ENCODE measurements at places on chromosomes 6 and 20.
A peak's percentile ranks its signal among the peaks of the same experiment; 100 is the strongest.

DNA sequence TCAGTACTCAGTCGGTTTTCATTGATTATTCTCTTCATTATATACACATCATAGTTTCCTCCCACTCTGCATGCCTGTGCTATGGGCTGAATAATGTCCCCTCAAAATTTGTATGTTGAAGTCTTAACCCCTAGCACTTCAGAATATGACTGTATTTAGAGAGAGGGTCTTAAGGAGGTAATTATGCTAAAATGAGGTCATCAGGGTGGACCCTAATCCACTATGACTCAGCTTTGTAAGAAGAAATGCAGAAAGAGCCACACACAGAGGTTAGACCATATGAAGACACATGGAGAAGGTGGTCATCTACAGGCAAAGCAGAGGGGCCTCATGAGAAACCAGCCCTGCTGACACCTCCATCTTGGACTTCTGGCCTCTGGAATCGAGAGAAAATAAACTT is 15.8 kb downstream of the ABHD12 start:
- DNase-seq: no peak

GRCh38 chr6:149852881-149853280 is 11.3 kb downstream of the LRP11 start:
- DNase-seq: no peak

GRCh38 chr20:46523696-46524328 is 10.5 kb upstream of the ZNF334 start:
- DNase-seq: peak; percentile 63

- no peak for DNase-seq
These were observed 49.8 kb downstream of the TSHZ2 start for GRCh38 chr20:53021934-53022333.

DNA sequence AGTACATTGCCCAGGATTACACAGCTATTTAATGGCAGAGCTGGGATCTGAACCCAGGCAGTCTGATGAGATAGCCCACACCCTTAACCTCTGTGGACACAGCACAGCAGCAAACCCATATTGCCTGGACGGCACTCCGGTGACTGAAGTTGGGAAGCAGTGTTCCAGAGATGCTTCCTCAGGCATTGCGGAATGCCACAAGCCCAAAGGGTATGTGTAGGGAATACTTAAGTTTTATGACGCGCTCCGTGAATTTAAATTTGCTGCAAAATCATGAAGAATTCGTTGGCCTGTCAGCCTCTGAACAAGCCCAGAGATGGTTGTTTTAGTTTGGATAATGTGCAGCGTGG is 46.4 kb downstream of the PSMG4 start:
- DNase-seq: no peak

- DNase-seq: no peak
These were observed 28.2 kb upstream of the KCNB1 start for GRCh38 chr20:49510562-49511122.

DNA sequence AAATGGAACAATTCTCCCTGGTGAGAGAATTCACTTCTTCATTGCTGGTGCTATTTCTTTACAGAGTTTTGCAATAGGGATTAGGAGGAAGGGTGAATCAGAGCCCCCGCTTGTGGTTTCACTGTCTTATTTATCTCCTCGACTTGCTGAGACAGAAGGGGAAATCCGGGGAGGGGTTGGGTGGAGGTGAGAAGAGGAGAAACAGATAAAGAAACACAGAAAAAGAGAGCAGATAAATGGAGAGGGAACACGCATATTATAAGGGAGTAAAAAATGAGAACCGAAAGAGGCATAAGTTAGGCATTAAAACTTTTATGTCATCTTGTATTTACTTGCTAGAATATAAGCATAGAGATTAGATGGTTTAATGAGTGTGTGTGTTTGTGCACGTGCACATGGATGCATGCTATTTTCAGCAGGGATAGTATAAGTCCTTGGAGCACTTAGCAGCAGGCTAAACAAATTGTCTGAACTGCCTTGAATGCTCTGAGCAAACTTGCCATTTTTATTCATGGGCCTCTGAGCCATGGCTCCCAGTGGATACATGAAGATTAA is 105.0 kb downstream of the OLIG3 start:
- DNase-seq: peak; percentile 86

DNA sequence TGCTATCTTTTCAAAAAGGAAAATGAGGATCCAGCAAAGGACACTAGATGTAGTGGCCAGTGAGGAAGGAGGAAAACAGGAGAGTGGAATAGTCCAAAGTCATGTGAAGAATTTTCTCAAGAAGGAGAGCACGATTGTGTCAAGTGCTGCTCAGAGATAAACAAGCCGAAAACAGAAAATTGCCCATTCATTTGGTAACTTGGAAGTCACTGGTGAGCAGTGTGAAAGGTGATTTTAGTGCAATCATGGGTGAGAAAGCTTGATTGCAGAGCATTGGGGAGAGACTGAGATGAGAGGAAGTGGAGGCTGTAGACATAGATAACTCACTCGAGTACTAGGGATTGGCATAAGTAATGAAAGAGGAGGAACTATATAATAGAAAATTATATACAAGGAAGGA is 26.0 kb upstream of the PRDM1 start:
- no peak for DNase-seq

DNA sequence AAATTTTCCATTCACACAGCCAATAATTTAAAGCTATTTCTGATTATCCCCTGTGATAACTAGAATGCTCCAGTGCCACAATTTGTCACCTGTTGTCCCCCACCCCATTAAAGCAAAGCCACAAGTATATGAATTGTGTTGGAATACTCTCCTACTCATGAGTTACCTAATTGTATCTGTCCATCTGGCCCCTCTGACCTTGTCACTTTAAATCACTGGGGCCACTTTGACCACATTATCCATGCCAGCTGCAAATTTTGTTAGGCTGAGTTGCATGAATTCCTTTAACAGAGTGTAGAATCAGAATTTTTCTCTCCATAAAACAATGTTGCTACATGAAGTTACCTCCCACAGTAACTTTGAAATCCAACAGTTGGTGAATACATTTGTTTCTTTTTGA is 204.6 kb downstream of the MEI4 start:
- DNase-seq: no peak

DNA sequence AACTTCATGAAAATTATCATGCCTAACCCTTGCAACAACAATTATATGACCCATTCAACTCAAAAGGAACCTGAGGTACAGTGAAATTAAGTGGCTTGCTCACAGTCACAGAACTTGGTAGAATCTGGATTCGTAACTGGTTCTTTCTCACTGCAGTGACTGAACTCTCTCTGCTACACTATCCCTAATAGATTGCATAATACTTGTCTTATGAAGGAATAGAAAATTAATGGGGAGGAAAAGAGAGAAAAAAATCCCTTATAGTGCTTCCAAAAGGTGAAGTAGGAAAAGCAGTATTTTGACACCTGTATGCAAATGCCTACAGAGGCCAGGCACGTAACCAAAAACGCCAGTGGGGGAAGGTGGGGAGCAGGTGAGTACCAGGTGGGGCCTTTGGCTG is 186.6 kb downstream of the LY86 start:
- no peak for DNase-seq

GRCh38 chr20:62396367-62397239 is 9.7 kb downstream of the RPS21 start:
- no peak for DNase-seq

GRCh38 chr6:53070806-53071205 is 5.6 kb downstream of the FBXO9 start:
- no peak for DNase-seq

GRCh38 chr6:43308990-43309477 is 408 bp upstream of the CRIP3 start:
- no peak for DNase-seq

GRCh38 chr6:90712114-90712513 is 125.2 kb upstream of the MAP3K7 start:
- DNase-seq: no peak

DNA sequence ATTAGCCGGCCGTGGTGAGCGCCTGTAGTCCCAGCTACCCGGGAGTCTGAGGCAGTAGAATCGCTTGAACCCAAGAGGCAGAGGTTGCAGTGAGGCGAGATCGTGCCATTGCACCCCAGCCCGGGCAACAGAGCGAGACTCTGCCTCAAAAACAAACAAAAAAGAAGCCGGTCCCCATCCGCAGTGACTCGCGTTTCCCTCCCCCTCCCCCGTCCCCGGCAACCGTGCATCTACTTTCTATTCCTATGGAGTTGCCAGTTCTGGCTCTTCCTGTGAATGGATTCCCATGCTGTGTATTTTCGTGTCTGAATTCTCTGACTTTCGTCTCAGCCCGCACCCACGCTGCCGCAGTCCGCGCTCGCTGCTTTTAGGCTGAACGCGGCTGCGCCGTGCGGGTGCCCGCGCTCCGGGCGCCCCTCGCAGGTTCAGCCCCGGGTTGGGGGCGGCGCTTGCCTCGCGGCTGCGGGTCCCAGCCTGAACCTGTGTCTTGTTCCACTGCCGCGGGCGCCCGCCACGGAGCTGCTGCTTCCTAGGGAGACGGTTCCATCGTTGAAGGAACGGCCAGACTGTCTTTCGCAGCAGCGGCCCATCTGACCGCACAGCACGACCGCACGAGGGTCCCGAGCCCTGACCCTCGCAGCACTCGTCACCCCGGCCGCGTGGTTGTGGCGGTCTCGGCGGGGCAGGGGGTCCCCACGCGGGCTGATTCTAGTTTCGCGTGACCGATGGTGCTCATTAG is 1.1 kb upstream of the MRGBP start:
- DNase-seq: peak; percentile 72

- peak; percentile 5 for DNase-seq
These were observed 87.0 kb upstream of the B3GAT2 start for GRCh38 chr6:71043902-71044301.

DNA sequence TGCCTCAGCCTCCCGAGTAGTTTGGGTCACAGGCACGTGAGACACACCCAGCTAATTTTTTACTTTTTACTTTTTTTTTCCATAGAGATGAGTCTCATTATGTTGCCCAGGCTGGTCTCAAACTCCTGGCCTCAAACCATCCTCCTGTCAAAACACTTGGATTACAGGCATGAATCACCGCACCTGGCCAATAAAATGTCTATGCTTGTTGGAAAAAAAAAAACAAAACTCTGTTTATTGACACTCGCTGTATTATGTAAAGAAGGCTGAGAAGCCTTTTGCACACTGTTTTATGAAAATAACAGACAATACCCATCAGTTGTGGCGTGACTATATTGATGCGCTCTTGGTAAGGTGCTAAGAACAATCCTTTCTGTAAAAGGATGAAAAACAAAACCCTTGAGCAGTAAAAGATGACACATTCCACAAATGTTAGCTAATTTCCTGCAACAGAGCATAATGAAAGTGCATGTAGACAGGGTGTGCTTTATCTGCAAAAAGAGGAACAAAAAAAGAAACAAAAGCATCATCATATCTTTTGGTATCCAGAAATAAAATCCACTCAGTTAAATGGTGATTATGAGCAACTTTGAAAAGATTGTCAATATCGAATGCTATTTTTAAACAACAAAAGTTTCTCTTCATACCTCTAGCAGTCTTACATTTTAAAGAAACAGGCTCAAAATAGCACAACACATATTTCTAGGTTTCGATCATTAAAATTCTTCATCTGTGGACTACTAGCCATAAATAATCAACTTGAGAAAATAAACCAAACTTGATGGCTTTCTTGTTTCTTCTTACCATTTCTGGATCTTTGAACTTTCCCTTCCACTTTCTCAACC is 108.3 kb upstream of the PHACTR1 start:
- peak; percentile 10 for DNase-seq

- DNase-seq: no peak
These were observed 8.4 kb upstream of the TJAP1 start for GRCh38 chr6:43468748-43469681.

DNA sequence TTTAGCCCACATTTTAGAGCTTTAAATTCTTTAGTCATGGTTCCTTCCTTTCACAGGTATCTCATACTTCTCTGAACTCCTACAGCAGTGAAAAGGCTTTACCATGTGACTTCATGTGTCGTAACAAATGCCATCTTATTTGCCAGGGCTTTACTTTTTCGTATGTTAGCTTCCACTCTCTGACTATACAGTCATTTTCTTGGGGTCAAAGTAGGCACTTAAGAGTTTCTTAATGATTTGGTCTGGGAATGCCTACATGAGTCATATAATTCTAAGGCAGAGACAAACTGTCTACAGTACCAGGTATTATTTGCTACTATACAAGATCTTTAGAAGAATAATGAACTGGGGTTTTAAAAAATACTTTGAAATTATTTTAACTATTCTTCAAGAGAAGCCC is 15.0 kb downstream of the RAB23 start:
- DNase-seq: no peak

- no peak for DNase-seq
These were observed 21.9 kb downstream of the ZBTB46 start for GRCh38 chr20:63808964-63809674.

- no peak for DNase-seq
These were observed 235.4 kb downstream of the BTBD9 start for GRCh38 chr6:38404355-38404754.

GRCh38 chr6:32692019-32692418 is 25.6 kb upstream of the HLA-DQB1 start:
- DNase-seq: peak; percentile 54

DNA sequence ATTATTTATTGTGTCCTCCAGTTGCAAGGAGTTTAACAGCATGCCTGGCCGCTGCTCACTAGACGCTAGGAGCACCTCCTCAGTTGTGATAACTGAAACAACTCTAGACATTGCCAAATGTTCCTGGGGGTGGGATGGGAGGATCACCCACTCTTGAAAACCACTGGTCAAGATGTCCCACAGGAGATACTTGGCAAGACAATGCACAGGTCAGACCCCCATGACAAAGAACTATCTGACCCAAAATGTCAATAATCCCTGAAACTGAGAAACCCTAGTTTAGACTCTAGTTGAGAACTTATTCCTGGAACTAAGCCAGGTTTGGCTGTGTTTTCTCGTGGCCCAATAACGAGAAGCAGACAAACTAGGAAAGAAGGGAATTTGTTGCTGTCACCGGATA is 9.5 kb upstream of the FKBPL start:
- DNase-seq: no peak

GRCh38 chr6:109013656-109014305 is 80.9 kb downstream of the SESN1 start:
- no peak for DNase-seq

DNA sequence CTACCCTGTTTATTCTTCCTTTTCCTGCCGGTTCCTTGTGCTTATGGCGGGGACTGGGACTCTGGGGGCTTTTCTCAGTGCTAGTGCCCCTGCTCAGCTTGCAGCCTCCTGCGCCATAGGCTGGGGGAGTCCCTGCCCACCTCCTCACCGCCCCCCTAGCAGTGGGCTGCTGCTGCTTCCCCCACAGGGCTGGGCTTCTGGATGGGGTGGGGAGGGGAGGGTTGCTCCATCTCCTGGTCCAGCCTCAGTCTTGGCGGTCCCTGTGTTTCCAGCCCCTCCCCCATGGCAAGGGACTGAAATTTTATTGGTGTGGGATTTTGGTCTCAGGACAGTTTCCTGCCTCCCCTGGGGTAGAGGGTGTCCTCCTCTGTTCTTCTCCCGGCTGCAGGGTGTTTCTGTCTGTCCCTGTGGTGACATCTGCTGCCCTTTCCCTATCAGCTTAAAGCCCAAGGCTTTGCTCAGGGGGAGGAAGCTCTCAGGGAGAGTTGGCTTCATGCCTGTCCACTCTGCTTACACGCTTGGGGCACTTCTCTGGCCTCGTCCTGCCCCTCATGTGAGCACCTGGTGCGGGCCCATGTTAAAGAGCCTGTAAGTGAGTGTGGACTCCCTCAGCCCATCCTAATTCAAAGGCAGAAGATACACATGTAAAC is 100.6 kb downstream of the HIVEP1 start:
- DNase-seq: no peak
